T-helper 2 cell (primary cell): ENCODE measurements at places on chromosomes 5 and 9.

GRCh38 chr5:131262953-131263541 is 806 bp upstream of the CDC42SE2 start:
- no peak for DNase-seq

DNA sequence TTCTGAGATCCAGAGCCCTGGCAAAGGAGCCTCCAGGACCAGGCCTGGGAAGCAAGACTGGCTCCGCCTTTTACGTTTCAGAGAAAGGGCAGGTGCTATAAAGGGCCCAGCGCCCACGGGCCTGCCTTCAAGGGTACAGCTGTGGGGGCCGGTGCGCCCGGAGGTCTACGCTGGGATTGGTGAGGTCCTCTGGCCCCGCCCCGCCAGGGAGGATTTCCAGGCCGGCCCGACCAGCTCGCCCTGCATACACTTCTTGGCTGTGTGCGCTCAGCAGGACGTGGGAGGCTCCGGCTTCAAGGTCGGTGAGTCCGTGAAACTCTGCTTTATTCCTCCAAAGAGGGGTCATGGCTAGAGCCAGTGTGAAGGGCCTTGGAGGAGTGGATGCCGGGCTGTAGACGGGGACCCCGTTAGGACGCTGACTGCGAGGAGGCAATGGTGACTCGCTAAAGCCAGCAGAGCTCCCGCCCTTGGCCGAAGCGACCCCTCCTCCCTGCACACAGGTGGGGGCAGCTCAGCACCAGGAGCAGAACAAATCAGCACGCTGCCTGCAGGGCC is at the start of gene CKMT2:
Gene CKMT2, plus strand, starts transcription at position 243 of the 555 bp plus-strand sequence. CDS start 17,811 bp downstream, outside the sequence.
- no peak for DNase-seq

GRCh38 chr5:55935371-55935770 is 59.4 kb downstream of the IL6ST start:
- DNase-seq: no peak

DNA sequence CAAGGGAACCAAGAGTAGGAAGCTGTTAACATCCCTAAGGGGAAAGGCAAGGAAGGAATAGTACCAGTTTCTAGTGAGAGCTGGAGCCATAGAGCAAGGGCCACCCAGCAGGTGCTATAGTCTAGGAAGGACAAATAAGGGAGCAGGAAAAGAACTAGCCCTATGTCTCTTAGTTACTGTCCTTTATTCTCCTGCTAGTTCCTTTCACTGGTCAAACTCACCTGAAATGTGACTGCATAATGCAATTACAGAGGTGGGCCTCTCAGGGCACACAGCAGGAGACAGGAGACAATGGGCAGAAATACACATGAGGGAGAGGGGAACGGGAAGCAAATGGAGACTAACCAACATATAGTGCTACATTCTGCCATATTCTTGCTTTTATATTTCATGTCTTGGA is 26.7 kb upstream of the FRMPD1 start:
- no peak for DNase-seq

- no peak for DNase-seq
These were observed 11.8 kb upstream of the IFNW1 start for GRCh38 chr9:21153336-21154017.

GRCh38 chr9:88198341-88198807 is 60.1 kb upstream of the SPATA31C2 start:
- DNase-seq: no peak

DNA sequence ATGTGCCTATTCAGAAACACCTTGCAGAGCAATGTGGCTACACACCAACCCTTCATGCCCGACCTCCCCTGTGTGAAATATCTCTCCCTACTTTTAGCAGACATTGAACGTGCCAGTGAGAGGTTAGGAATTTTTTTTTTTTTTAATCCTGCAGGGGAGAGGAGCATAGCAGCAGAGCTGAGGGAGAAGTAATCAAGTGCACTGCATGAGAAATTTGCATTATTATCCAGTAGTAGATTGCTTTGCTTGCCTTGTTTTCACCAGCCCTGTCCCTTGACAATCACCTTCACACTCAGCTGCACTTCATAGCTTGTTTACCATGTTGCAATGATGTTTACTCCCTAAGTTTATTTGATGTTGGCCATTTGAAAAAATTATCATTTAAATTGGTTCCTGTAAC is 489.6 kb upstream of the ZNF608 start:
- DNase-seq: no peak

DNA sequence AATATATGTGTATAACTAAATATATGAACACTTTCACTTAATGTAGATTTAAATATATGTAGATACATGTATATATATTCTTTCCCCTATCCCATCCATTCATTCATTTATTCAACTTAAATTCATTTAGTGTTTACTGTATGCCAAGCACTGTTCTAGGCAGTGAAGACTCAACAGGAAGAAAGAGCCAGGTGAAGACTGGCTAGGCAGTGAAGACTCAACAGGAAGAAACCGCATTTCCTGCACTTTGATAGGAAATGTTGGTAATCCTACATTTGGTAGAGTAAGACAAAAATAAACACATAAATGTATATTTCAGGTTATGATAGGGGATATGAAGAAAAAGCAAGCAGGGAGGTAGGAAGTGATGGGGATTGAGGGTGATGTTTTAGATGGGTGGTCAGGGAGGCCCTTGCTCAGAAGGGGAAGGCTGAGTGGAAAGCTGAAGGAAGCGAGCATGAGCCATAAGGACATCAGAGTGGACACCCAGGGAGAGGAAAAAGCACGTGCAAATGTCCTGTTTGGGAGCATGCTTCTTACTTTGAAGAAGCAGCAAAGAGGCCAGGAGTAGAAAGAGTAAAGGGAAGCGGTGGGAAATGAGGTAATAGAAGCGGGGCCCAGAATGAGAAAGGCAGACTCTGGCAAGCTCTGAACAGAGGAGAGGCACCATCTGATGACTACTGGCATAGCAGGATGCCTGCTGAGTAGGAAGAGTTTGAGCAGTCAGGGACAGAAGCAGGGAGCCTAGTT is 227.8 kb upstream of the MAP3K1 start:
- no peak for DNase-seq

DNA sequence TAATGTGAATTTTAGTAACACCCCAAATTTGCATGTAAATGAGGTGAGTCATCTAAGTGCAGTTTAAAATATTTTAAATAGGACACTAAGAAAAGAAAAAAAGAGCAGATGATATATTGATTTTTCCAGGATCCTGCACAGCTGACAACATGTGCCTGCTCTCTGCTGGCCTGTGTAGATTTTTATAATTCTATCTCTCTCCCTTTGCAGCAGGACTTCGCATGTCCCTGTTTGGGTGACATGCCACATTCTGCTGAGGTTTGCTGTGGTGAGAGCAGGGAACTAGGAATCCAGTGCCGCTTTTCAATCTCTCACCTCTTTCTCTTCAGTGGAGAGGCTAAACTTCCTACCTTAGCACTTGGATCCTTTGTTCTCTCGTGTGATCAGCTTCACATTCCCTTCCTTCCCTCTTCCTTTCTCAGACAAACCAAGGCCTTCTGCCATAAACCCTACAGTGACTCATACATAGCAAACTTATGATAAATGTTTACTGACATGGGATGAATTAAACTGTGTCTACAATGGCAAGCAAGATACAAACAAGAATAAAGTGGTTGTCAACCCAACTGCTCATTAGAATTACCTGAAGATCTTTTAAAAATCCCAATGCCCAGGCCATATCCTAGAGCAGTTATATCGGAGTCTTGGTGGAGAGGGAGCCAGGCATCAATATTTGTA is 198.8 kb upstream of the EFNA5 start:
- DNase-seq: no peak
